ENCODE measurements at places on chromosomes 6 and 20. TPM values are rescaled to one million over a fixed set of nuclear protein-coding genes. Genes with fewer than 3 reads are reported as not detected.

- H3K27ac ChIP-seq = no peak overlapping the region
- no peak for DNase-seq
- peaks cover 3% of the 10 kb centered on the region for H3K27me3 ChIP-seq
- H3K4me1 ChIP-seq = no peaks in the 10 kb centered on the region
Observed at GRCh38 chr6:4962905-4963304, 40.9 kb downstream of the RPP40 start.

Gene TMEM217
- polyA plus RNA-seq = 15.8 TPM

- no peaks in the 10 kb centered on the region for H3K27me3 ChIP-seq
- DNase-seq = no peak
- H3K4me1 ChIP-seq = peaks cover 3% of the 10 kb centered on the region
- H3K27ac ChIP-seq = no peak overlapping the region
- H3K4me3 ChIP-seq = no peak overlapping the region
Observed at GRCh38 chr6:46265373-46265772, 94.6 kb upstream of the ENPP5 start.

- peaks cover 15% of the 10 kb centered on the region for H3K4me1 ChIP-seq
- H3K27me3 ChIP-seq = no peaks in the 10 kb centered on the region
- H3K27ac ChIP-seq = no peak overlapping the region
- no peaks in the 10 kb centered on the region for H3K36me3 ChIP-seq
Observed at GRCh38 chr20:58555078-58555765, 40.0 kb upstream of the APCDD1L start.

GRCh38 chr6:158026054-158026900 lies 44.6 kb downstream of the SYNJ2 start:
- no peaks in the 10 kb centered on the region for H3K27me3 ChIP-seq
- peaks cover 32% of the 10 kb centered on the region for H3K4me1 ChIP-seq
- H3K27ac ChIP-seq = peak overlapping the region; percentile 83
- no peak overlapping the region for H3K4me3 ChIP-seq

Gene C20orf202
- not detected for polyA plus RNA-seq

Gene HELZ2
- 16.2 TPM for polyA plus RNA-seq

DNA sequence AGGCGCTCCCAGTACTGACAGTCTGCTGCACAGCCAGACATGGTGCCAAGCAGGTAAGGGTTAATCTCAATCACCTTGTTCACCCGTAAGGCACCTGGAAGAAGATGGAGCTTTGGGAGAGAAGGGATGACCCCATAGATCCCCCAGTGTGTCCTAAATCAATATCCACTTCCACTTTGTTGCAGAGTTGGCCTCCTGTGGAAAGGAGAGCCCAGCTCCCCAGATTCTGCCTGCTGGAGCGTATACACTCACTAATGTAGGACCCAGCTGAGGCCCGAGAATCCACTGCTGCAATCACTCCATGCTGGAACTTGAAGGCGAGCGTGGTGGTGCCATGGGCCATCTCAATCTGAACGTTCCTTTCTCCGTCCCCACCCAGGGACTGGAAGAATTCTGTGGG lies 1.2 kb downstream of the PSMB8 start:
- peaks cover 8% of the 10 kb centered on the region for H3K4me1 ChIP-seq
- H3K4me3 ChIP-seq = no peak overlapping the region
- no peak overlapping the region for H3K27ac ChIP-seq

Gene PNRC1
- polyA plus RNA-seq = 7.1 TPM

DNA sequence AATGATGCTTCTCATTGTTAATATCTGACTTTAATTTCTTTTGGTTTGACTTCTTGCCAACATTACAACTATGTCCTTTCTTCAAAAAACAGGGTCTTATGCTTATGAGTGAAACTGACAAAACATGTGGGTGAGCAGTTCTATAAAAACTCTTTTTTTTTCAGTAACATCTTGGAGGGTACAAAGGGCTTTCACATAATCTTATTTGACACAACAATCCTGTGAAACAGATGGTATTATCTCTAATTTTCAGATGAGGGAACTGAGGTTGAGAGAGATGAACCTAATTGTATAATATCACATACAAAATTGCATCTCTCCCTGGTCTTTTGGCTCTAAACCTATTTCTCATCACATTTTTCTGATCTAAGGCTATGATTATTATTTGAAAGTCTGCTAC lies 38.3 kb downstream of the MAPK14 start:
- H3K27ac ChIP-seq = no peak overlapping the region
- H3K4me1 ChIP-seq = peaks cover 4% of the 10 kb centered on the region
- H3K36me3 ChIP-seq = no peaks in the 10 kb centered on the region
- H3K27me3 ChIP-seq = no peaks in the 10 kb centered on the region

DNA sequence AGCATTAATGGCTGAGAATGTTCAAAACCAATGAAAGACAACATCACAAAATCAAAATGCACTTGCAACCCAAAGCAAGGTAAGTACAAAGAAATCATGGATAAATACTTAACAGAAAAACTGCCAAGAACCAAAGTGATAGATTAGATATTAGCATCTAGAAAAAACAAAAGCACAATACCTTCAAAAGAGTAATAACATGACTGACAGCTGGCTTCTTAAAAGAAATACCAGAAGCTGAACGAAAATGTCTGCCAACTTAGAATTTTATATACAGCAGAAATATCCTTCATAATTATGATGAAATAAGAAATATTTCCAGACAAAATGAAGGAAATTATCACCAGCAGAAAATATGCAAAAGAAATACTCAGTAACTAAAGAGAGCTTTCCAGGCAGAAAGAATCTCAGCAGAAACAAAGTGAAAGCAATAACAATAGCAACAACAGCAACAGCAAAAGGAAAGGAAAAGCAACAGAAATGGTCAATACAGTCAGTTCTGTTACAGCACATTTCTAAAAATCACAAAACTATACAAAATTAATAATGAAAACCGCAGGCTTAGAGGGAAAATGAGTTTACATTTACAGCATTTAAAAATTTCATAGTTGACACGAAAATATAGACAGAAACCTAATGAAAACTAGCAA lies 121.5 kb upstream of the MAN1A1 start:
- H3K4me3 ChIP-seq = no peak overlapping the region
- no peak for DNase-seq
- H3K27ac ChIP-seq = no peak overlapping the region

Gene TRIM40
- not detected for polyA plus RNA-seq

GRCh38 chr6:40160826-40161225 lies 226.6 kb upstream of the MOCS1 start:
- no peaks in the 10 kb centered on the region for H3K36me3 ChIP-seq
- no peak for DNase-seq
- H3K27ac ChIP-seq = no peak overlapping the region
- H3K27me3 ChIP-seq = no peaks in the 10 kb centered on the region
- H3K4me3 ChIP-seq = no peak overlapping the region

Gene RAB44
- polyA plus RNA-seq = 0.03 TPM

- H3K36me3 ChIP-seq = no peaks in the 10 kb centered on the region
- H3K4me1 ChIP-seq = no peaks in the 10 kb centered on the region
- H3K4me3 ChIP-seq = no peak overlapping the region
- no peak for DNase-seq
Observed at GRCh38 chr6:139423971-139424667, 49.7 kb upstream of the CITED2 start.

Gene ZNF341
- 4.9 TPM for polyA plus RNA-seq

Gene TCP1
- polyA plus RNA-seq = 112 TPM

Gene DEFB132
- polyA plus RNA-seq = not detected

Gene AFG1L
- 1.0 TPM for polyA plus RNA-seq

DNA sequence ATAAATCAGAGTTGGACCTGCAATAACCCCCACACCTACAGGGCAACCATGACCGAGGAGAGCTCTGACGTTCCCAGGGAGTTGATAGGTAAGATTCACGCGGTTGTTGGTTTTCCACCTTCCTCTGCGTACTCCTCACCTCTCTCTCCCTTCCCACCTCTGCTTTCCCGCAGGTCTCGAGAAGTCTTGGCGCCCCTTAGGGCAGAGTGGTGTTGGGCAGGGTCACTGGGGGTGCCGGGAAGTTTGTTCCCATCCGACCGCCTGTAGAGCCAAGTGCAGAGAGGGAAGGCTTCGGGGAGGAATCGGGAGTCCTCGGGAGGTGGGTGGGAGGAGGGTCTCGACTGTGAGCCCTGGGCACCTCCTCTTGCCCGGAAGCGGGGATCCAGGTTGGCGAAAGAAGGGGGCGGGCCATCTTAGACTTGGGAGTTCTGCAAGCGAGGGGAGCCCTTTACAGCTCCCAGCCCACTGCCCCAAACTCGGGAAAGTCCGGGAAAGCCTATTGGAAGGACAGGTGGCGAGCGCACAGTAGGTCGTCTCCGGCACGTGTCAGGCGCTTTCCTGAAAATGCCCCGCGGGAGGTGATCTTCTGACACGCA lies 672 bp downstream of the CARMIL1 start:
- H3K4me3 ChIP-seq = peak overlapping the region; percentile 90
- peaks cover 10% of the 10 kb centered on the region for H3K4me1 ChIP-seq
- H3K36me3 ChIP-seq = no peaks in the 10 kb centered on the region
- no peaks in the 10 kb centered on the region for H3K27me3 ChIP-seq
- H3K27ac ChIP-seq = no peak overlapping the region
- no peak for DNase-seq

- no peaks in the 10 kb centered on the region for H3K36me3 ChIP-seq
- H3K27ac ChIP-seq = no peak overlapping the region
- no peak for DNase-seq
- H3K4me3 ChIP-seq = no peak overlapping the region
- H3K4me1 ChIP-seq = peaks cover 8% of the 10 kb centered on the region
Observed at GRCh38 chr6:22754061-22754460, 184.7 kb downstream of the HDGFL1 start.

Gene SLC2A10
- 14.9 TPM for polyA plus RNA-seq

- H3K4me1 ChIP-seq = no peaks in the 10 kb centered on the region
- H3K4me3 ChIP-seq = no peak overlapping the region
- H3K36me3 ChIP-seq = no peaks in the 10 kb centered on the region
- H3K27ac ChIP-seq = no peak overlapping the region
Observed at GRCh38 chr20:19025430-19026120, 186.9 kb upstream of the SLC24A3 start.

GRCh38 chr20:37935435-37935834 lies 32.5 kb downstream of the VSTM2L start:
- no peak for DNase-seq
- H3K4me1 ChIP-seq = no peaks in the 10 kb centered on the region
- H3K36me3 ChIP-seq = no peaks in the 10 kb centered on the region

DNA sequence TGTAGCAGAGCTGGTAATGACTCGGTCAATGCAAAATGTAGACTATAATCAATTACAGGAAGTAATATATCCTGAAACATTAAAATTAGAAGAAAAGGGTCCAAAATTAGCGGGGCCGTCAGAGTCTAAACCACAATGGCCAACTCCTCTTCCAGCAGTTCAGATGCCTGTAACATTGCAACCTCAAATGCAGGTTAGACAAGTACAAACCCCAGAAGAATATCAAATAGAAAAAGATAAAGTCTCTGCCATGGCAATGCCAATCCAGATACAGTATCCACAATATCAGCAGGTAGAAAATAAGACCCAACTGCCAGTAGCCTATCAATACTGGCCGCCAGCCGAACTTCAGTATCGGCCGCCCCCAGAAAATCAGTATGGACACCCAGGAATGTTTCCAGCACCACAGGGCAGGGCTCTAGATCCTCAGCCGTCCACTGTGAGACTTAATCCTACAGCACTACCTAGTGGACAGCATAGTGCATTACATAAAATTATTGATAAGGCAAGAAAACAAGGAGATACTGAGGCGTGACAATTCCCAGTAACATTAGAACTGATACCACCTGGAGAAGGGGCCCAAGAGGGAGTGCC lies 158.4 kb downstream of the GPX5 start:
- DNase-seq = peak; percentile 55
- H3K4me3 ChIP-seq = no peak overlapping the region
- H3K36me3 ChIP-seq = no peaks in the 10 kb centered on the region

GRCh38 chr6:147973806-147974205 lies 368.8 kb upstream of the SASH1 start:
- no peak for DNase-seq
- H3K4me3 ChIP-seq = no peak overlapping the region
- H3K4me1 ChIP-seq = no peaks in the 10 kb centered on the region

GRCh38 chr6:128567029-128567428 lies 46.6 kb upstream of the PTPRK start:
- DNase-seq = no peak
- H3K27me3 ChIP-seq = no peaks in the 10 kb centered on the region
- no peak overlapping the region for H3K4me3 ChIP-seq
- H3K27ac ChIP-seq = no peak overlapping the region
- peaks cover 5% of the 10 kb centered on the region for H3K4me1 ChIP-seq

- no peak overlapping the region for H3K4me3 ChIP-seq
- H3K27ac ChIP-seq = no peak overlapping the region
- H3K4me1 ChIP-seq = no peaks in the 10 kb centered on the region
- no peaks in the 10 kb centered on the region for H3K27me3 ChIP-seq
Observed at GRCh38 chr6:10146715-10147451, 268.0 kb downstream of the TFAP2A start.

Gene MMS22L
- 3.8 TPM for polyA plus RNA-seq

Gene FILIP1
- 2.9 TPM for polyA plus RNA-seq

- peak; percentile 29 for DNase-seq
- H3K27ac ChIP-seq = no peak overlapping the region
- H3K27me3 ChIP-seq = no peaks in the 10 kb centered on the region
- no peak overlapping the region for H3K4me3 ChIP-seq
- H3K4me1 ChIP-seq = no peaks in the 10 kb centered on the region
Observed at GRCh38 chr20:23782366-23782983, 31.7 kb upstream of the CST1 start.

Gene CDC5L
- 6.9 TPM for polyA plus RNA-seq

Gene TOX2
- polyA plus RNA-seq = 7.0 TPM

Gene SLC26A8
- polyA plus RNA-seq = 0.01 TPM

Gene WFDC2
- polyA plus RNA-seq = not detected

DNA sequence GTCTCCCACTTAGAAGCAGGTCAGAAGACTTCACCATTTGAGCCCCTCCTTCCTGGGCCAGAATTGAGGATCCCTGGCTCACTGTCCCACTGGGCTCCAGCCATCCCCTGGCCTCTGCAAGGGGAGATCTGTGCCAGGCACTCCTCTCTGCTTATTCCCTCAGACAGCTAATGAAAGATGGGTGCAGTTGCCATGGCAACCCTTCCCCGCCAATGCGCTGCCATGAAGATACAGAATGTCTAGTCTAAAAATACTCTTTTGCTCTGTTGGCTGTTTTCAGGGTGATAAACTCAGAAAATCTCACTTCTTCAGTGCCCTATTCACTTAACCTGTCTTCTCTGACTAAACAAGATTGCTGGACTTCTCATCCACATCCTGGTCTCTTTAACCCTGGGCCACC lies 13.6 kb upstream of the TTLL2 start:
- H3K27ac ChIP-seq = no peak overlapping the region
- no peaks in the 10 kb centered on the region for H3K4me1 ChIP-seq
- no peak for DNase-seq
- no peaks in the 10 kb centered on the region for H3K36me3 ChIP-seq

DNA sequence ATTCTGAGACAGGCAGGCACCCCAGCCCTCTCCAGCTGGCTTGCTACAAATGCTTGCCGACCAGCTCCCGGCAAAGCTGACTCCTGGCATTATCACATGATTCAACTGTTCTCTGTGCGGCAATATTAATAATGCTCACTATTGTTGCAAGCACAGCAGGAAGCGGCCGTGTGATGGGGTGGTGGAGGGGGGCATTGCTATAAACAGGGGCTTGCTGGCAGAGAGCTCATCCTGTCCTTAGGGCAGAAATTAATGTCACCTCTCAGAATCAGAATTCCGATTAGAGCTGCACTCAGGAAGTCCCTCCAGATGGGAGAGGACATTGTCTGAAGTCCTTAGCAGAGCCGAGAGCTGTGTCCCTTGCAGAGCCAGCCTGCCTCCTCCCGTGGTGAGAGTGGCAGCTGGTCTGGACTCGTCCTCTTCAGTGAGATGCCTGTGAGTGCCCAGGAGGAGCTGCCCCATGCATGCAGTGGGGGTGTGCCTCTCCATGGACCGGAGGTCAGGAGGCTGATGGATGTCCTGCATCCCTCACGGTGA lies 162.5 kb downstream of the CDH4 start:
- no peak overlapping the region for H3K27ac ChIP-seq
- H3K27me3 ChIP-seq = no peaks in the 10 kb centered on the region
- no peaks in the 10 kb centered on the region for H3K36me3 ChIP-seq
- DNase-seq = no peak

Gene MEP1A
- not detected for polyA plus RNA-seq

Measured in endothelial cell of umbilical vein (primary cell).